HAP-1 (cell line): ENCODE measurements at places on chromosomes 3 and 15.

- DNase-seq: no peak
Observed at GRCh38 chr3:119149484-119149883, 3.5 kb downstream of the TEX55 start.

DNA sequence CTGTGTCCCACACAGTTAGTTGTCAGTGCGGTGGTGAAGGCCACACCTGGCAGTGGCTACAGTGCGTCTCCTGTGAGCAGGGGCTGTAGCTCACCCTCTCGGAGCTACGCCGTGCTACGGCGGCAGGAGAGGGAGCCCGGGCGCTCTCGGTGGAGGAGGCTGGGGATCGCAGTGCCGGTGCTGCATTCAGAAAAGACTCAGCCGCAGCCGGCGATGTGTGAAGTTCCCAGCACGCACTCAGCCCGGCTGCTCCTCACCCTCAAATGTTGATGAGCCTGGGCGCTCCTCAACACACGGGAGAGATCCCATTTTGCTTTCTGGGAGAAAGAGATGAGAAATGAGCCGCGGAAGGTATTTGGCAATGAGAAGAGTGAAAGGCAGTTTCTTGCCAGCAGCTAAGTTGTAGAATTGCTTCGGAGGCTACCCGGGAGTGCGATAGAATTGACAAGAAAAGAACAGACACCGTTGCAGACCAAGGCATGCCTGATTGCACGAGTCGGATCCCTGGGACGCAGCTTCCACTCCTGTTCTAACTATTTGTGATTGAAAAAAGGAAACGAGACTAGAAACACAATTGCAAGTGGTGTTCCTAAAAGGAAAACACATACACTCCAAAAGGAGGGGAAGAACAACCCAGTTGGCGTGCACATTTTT lies at the start of gene UNC13C:
Gene UNC13C (plus strand): TSS at position 189 of the 654 bp plus-strand sequence. CDS start 34,463 bp downstream, outside the sequence.
- no peak for DNase-seq

DNA sequence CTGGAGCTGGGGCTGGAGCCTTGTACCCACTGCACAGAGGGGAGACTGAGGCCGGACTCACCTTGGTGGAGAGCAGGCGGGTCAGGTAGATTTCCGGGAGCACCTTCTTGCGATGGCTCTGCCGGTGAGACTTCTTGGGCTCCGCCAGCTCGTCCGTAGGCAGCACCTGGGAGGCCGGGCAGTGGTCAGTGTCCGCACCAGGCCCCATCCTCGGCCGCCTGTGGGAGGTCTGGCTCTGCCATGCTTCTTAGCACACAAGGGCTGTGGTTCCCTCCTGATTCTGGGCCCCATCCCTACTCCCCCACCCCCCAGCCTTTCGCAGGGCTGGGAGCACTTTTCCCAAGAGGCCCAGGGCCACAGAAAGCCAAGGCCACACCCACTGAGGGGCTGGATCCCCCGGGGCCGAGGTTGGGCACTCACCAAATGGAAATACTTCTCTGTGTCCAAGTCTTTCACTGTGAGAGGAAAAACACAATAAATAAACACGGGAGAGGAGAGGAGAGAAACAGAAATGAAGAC lies 17.4 kb downstream of the H1-8 start:
- peak; percentile 62 for DNase-seq

DNA sequence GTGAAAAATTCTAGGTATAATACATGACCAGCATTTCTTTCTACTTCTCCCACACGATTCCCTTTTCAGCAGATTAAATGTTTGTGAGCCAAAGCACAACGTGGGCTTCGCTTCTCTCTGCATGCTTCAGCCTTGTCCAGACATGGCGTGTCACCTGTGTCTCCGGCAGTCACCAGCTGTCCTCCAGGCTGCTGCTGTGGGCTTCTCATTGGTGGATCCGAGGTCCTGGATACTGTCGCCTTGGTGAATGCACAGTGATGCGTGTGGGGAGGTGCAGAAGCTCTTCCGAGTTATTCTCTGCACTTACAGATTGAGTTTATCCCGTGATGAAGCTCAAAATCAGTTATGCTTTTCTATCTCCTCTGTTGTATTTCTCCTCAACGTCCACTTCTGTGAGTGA lies 23.0 kb upstream of the GOLGA8J start:
- no peak for DNase-seq

GRCh38 chr3:140186421-140186920 lies 251.5 kb downstream of the CLSTN2 start:
- DNase-seq: no peak

GRCh38 chr3:179281825-179282224 lies 30.9 kb upstream of the KCNMB3 start:
- DNase-seq: no peak

GRCh38 chr3:11467875-11468274 lies 175.8 kb downstream of the VGLL4 start:
- no peak for DNase-seq
